Foreskin fibroblast (primary cell): ENCODE measurements at places on chromosomes 16 and 17.

DNA sequence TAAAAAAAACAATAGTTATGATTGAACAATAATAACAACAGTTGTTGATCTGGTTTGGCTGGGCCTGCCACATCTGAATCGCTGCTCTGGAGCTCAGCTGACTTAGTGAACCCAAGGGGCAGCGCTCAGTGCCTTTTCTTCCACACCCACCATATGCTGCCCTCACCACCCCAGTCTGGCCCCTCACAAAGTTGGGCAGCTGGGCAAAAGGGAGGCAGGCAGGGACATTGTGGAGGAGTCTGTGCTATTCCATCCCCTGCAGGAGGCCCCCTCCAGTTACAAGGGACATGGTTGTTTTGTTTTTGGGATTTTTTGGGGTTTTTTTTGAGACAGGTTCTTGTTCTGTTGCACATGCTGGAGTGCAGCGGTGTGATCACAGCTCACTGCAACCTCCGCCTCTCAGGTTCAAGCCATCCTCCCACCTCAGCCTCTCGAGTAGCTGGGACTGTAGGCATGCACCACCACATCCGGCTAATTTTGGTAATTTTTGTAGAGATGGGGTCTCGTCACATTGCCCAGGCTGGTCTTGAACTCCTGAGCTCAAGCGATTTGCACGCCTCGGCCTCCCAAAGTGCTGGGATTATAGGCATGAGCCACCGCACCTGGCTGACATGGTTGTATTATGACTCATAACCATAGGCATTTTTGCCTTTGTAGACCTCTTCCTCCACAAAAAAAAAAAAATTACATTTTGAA lies 8.6 kb upstream of the PECAM1 start:
- no peak for DNase-seq

GRCh38 chr16:11201498-11202259 lies 54.3 kb downstream of the SOCS1 start:
- peak; percentile 93 for DNase-seq

GRCh38 chr17:28174352-28175046 lies 132.0 kb downstream of the NLK start:
- no peak for DNase-seq

DNA sequence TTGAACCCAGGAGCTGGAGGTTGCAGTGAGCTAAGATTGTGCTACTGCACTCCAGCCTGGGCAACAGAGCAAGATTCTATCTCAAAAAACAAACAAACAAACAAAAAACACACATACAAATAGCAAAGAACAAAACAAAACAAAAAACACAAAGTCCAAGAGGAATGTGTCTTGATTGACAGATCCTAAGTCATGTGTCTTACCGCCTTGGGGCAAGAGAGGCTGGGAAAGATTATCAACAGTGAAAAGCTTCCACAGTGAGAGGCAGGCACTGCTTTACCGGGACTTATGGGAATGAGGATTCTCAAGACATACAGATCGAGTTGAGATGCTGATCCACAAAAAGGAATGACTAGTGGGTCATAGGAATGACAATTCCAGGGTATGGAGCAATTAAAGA lies 62.7 kb upstream of the GAS7 start:
- DNase-seq, result no peak

- DNase-seq, result no peak
These were observed 156.3 kb downstream of the MSI2 start for GRCh38 chr17:57412520-57413096.
